ENCODE measurements at places on chromosomes 5 and 9.

DNA sequence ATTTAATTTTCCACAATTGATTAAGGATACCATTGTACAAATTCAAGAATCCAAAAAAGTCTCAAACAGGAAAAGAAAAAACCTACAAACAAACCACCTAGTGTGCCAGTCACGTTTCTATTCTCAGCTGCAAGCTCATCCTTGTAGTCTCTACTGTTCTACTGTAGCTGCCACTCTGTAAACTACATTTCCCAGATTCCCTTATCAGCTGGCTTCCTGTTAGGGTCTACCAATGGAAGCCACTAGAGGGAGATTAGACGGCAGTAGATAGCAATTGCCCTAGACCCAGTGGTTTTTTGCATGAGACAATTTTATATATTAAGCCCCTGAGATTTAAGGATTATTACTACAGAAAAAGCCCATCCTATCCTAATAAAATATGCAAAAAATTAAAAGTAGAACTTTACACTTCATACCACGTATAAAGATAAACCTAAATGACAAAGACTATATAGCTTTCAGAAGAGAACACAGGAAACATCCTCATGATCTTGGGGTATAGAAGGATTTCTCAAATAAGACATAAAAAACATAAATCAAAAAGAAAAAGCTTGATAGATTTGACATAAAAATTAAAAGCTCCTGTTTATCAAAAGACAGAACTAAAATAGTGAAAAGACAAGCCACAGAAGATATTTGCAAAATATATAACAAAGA is 37.4 kb downstream of the P4HA2 start:
- DNase-seq = no peak

DNA sequence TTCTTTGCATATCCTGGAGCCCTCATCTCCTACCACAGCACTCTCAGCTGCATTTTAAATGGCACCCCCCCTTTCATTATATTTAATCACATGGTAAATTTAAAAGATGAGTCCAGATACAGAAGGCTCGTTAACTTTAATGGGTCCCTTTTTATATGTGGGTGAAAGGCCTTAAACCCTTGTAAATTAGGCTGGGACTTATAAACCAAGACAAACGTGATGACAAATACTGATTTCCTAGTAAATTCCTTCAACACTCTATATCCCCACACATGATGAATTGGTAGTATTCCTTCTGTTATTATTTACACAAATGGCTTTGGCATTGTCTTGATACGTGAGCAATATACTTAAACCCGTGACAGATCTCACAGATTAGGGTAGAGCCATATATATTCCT is 210.6 kb downstream of the CAAP1 start:
- no peak for DNase-seq

- no peak for DNase-seq
These were observed 11.3 kb downstream of the MYOZ3 start for GRCh38 chr5:150672237-150672883.

- DNase-seq = no peak
These were observed 218.1 kb downstream of the RFK start for GRCh38 chr9:76176171-76176570.

DNA sequence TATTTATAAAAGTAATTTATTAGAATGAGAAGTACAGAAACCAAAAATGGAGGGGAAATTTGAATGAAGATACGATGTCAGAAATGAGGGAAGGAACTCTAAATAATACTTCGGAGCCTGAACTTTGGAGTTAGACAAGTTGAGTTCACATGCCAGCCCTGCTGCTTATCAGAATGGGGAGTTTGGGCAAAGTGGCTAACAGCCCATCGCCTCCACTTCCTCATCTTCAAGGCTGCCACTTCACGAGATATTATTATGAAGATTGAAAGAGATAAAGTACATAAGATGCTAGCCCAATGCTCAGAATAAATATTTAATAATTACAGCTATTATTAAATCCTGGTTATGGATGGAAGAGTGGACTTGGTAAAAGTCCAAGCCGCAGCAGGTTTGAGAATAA is 56.2 kb upstream of the ABCA1 start:
- no peak for DNase-seq

DNA sequence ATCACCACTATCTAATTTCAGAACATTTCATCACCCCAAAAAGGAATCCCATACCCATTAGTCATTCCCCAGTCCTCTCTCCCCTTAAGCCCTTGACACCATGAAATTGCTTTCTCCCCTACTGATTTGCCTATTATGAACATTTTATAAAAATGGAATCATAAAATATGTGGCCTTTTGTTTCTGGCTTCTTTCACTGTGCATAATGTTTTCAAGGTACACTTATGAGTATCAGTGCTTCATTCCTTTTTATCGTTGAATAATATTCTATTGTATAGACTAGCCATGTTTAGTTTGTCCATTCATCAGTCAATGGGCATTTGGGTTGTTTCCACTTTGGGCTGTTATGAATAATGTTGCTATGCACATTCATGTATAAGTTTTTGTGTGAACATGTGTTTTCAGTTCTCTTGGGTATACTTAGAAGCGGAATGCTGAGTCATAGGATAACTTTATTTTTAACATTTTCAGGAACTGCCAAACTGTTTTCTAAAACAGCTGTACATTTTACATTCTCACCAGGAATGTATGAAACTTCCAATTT is 40.4 kb upstream of the FGF1 start:
- DNase-seq = no peak

- DNase-seq = no peak
These were observed 3.3 kb upstream of the PRDM6 start for GRCh38 chr5:123085638-123086286.

GRCh38 chr5:16391858-16392649 is 73.5 kb downstream of the ZNF622 start:
- no peak for DNase-seq

DNA sequence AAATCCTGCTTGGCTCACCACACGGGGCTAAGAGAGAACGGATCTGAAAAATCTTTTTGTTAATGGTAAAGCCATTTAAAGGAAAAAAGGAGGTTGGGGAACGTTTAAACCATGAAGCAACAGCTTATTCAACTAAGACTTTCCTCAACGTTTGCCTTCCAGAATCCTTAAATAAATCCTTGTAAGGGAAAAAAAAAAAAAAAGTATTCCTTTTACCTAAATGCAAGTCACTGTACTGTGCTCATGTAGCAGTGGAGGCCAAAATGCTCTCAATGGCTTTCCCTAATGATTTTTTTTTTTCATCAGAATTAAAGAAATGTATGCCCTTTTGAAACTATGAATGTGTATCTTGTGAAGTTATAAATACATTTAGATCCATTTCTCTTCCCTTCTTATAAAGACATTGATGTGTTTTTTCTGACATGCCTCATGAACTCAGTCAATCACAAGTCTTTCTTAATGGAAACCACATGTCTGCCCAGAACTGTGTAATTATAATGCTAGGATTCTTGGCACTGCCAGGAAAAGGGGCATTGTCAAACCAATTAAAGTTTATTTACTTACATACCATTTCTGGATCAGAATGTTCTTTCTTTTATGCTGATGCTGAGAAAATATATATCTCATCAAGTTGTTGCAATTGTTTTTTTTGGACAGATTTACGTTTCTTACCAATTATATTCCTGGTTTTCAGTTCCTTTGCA is 107.5 kb downstream of the EBF1 start:
- no peak for DNase-seq

DNA sequence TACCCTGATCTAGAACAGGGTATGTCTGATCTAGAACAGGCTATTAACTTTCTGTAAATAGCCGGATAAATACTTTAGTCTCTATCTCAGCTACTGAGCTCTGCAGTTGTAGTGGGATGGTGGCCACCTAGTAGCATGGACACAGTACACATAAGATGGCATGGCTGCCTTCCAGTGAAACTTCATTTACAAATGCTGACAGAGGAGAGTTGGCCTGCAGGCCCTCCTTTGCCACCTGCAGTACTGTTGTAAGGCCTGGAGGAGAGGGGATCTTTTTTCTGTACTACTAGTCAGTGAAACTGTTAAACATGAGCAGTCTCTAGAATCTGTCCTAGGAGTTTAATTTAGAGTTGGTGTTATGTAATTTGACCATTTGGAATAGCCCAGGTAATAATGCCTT is 86.0 kb downstream of the TRIO start:
- DNase-seq = no peak

DNA sequence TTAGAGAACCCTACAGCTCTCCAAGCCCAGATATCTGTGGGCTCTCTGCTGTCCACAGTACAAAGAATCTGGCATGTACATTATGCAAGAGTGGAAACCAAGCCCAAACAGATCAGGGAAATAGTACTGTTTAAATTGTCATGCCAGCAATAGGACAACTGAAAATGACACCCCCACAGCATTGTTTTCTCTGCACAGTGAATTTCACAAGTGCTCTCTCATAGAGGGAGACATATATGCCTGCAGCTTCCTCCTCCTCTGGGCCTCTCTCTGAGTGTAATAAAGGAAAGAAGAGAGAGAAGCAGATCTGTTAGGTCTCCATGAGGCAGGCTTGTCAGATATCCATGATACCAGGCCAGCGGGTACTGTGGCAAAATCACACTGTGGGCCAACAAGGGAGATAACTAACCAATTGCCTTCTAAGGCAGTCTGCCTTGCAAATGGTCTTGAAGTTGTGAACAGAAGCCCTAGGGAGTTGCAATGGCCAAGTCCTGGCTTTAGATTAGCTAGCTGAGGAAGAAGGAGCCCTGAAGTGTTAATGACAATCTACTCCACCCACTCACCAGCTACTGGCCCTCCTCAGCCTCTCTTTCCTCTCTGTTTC is 54.4 kb upstream of the JMY start:
- no peak for DNase-seq

DNA sequence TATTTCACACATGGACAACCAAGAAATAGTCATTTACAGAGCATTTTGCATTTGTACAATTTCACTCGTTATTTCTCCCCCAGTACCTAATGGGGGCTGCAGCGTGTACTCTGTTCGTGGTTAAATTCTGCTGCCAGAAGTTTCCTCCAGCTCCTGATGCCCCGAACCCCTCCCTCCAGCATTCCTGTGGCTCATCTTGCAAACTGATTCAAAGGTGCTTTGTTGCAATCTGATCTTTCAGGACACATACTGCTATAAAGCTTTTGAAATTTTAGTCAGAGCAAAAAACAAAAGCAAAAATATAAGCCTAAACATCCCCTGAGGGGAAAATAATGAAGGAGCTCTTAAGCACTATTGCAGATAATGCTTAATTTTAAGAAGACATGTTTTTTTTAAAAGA is 27.7 kb downstream of the UBLCP1 start:
- no peak for DNase-seq

- DNase-seq = no peak
These were observed 262.9 kb upstream of the PTPRD start for GRCh38 chr9:10875752-10876151.

- no peak for DNase-seq
These were observed 2.0 kb downstream of the NEUROG1 start for GRCh38 chr5:135533794-135534193.

GRCh38 chr5:132877938-132878337 is 4.5 kb downstream of the LEAP2 start:
- DNase-seq = no peak

- DNase-seq = no peak
These were observed 73.7 kb upstream of the TNC start for GRCh38 chr9:115191667-115192066.

- no peak for DNase-seq
These were observed 20.7 kb upstream of the MOCS2 start for GRCh38 chr5:53130266-53130665.

DNA sequence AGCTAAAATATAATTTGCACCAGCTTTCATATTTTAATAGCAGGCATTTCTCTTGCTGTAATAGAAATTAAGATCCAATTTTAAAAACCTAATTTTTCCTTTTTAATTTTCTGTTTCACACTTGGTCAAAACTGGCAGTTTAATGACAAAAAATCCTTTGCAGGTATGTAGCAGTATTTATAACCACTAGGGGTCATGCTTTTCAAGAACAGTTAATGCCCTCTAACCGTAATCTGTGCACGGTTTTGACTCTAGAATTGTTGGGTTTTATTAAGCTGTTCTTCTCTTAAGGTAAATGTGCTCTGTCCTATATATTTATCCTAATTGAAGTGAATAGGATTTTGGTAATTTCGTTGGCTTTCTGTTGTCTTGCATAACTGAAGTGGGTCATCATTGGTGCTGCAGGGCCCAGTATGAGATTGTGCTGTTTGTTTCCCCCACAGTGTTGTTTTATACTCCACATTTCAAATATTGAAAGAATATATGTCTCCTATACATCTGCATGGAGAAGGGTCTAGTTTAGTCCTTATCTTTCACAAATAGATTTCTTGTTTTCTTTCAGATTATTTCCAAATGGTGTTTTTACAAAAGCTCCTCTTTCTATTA is 107.4 kb downstream of the SCAMP1 start:
- no peak for DNase-seq

GRCh38 chr5:103804711-103805110 is 242.1 kb upstream of the NUDT12 start:
- no peak for DNase-seq

GRCh38 chr5:65769539-65769938 is 47.5 kb downstream of the NLN start:
- no peak for DNase-seq

DNA sequence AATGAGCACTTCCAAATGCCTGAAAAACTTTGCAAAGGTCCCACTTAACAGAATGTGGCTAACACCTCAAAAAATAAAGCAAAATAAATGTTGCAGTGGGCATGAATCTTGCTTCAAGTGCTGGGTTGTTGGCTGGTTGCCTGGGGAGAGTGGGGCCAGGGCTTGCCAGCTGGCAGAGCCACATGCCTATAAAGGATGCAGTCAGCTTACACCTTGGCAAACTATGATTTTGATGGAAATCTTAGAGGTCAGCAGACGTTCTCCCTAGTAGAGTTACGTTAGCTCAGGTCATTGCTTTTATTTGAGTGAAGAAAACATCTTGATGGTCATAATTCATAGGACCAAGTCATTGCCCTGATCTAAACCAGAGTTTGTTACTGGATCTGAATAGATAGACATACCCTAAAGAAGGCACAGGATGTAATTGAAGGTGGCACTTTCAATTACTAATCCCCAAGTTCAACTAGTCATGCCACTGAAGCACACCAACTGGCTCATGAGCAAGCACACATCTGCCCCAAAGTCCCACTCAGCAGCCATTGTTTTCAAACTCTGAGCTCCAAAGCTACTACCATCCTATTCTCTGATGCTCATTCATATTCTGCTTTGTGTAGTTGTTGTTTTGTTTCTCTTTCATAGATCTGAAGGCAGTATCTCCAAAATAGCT is 51.2 kb upstream of the ZSWIM6 start:
- DNase-seq = no peak

DNA sequence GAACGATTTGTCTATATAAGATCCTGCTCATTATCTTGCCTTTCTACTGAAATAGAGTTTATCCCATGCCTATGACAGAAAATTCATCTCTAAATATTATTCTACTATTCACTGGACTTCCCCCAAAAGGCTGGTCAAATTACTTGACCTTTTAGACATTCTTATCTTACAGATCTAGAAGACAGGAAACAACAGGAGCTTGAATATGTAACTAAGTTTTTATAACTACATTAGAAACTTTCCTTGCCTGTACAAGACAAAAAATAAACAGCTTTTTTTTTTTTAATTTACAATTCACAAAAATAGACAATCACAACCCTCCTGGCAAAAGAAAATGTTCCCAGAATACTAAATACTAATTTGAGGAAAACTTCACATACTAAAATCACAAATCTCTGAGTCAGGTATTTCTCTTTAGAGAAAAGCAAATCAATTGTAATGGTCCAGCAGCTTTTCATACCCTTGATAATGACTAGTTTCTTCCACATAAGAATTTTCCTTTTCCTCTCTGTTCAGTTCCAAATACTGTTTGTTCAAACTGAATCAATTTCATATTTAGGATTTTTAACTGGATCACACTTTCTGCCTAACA is 68.6 kb downstream of the MLLT3 start:
- DNase-seq = no peak

GRCh38 chr5:178165581-178165980 is 11.9 kb upstream of the NHP2 start:
- DNase-seq = no peak

GRCh38 chr5:102536323-102536928 is 37.6 kb upstream of the SLCO6A1 start:
- DNase-seq = no peak
